Astrocyte (in vitro differentiated cells and primary cell): ENCODE measurements at places on chromosomes 1 and 21.

DNA sequence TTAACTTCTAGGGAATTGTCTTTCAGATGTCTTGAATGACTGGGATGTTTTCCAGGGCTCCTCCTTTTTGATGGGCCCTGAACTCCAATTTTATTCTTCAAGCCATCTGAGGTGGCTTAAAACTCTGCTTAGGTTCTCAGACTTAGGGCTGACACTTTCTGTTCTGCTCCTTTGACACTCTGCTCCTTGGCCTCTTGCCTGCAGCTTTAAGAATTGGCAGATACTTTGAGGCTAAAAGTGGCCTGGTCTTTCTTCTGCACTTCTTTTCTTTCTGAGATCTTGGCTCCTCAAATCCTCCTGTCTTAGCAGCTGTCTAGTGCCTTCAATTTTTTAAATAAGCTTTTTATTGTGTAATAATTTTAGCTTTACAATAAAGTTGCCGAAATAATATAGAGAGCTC lies 294.6 kb downstream of the RPS6KC1 start:
- no peak for DNase-seq

- peak; percentile 90 for DNase-seq
These were observed 60.5 kb upstream of the CR2 start for GRCh38 chr1:207393610-207394009.

GRCh38 chr21:19340303-19340702 lies 936.7 kb upstream of the TMPRSS15 start:
- no peak for DNase-seq

DNA sequence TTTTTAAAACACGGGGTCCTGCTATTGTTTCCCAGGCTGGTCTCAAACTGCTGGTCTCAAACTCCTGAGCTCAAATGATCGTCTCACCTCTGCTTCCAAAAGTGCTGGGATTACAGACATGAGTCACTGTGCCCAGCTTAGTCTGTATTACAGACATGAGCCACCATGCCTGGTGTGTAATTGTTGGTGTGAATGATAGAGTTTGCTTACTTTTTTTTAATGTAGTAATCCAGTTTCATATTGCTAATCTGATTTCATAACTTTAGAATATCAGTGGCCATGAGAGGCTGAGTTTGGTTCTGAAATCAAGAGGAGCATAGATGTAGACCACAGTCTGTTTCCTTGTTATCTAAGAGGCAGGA lies 3.4 kb downstream of the EPB41 start:
- no peak for DNase-seq

DNA sequence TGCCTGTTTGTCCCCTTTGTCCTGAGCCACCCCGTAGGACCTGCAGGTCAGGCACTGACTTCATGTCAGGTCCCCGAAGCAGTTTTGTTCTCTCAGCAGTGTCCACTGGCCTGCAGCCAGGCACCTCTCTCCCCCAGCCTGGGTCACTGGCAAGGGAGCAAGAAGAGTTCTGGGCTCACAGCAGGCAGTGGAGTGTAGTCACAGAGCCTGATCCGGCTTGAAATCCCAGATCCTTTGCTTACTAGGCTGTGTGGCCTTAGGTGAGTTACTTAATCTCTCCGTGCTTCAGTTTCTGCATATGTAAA lies 34.2 kb downstream of the L1TD1 start:
- DNase-seq = no peak
